NCI-H187 (cell line): ENCODE measurements at places on chromosomes 11 and 22.

GRCh38 chr11:16815047-16815767 is 76.8 kb downstream of the C11orf58 start:
- DNase-seq, result no peak

- DNase-seq, result no peak
Measured at GRCh38 chr11:35085531-35086165, 53.3 kb upstream of the CD44 start.

DNA sequence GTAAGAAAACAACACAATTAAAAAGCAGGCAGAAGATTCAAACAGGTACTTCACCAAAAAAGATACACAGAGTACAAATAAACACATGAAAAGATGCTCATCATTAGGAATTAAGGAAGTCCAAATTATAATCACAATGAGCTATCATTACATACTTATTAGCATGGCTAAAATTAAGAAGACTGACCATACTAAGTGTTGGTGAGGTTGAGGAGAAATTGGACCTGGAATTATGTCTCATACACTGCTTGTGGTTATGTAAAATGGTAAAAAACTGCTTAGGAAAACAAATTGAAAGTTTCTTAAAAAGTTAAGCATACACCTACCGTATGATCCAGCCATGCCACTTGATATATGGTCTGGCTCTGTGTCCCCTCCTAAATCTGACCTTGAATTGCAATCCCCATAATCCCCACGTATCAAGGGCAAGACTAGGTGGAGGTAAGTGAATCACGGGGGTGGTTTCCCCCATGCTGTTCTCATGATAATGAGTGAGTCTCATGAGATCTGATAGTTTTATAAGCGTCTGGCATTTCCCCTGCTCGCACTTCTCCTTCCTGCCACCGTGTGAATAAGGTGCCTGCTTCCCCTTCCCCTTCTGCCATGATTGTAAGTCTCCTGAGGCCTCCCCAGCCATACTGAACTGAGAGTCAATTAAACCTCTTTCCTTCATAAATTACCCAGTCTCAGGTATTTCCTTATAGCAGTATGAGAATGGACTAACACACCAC is 4.8 kb downstream of the SAAL1 start:
- DNase-seq, result no peak

DNA sequence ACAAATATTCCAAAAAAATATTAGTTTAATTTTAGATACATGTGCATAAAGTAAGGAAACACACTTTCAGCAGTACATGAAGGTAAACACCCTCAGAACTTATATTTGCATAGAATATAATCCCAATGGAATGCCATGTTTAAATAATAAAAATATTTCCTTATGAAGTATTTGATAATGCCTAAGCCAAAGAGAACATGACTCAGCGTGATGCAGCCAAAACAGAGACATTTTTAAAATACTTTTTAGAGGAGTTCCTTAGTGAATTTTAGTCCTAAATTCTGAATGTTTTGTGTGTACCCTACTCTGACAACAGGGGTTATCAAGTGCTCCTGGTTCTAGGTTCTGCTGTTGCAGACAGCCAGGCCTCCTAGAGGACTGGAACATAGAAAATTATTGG is 39.1 kb upstream of the POU2AF2 start:
- no peak for DNase-seq

DNA sequence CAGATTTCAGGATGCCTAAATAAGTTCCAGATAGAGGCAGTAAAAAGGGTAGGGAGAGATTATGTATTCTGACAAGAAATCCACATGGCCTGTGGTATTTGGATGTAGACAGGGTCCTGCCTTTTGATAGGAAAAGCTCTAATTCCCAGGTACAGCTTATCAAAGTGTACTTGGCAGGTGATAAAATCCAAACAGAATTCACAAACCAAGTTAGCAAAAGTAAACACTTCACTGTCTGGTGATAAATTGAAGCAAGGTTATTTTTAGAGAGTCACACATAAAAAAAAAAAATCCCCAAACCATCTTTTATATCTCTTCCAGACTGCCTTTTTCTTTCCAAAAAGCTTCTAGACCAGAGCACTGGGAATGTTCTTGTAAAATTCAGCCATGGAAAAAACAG is 5.7 kb downstream of the CBLIF start:
- no peak for DNase-seq

DNA sequence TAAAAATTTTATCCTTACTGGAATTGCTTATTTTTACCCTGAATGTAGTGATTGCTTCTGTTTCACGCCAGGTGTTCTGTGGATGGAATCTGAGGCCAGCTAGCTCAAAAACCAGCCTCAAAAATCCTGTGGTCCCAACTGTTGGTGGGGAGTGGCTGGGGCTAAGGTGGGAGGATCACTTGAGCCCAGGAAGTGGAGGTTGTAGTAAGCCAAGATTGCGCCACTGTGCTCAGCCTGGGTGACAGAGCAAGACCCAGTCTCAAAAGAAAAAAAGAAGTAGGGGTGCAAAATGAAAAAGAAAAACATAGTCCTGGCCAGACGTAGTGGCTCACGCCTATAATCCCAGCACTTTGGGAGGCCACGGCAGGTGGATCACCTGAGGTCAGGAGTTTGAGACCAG is 27.0 kb upstream of the SLC5A1 start:
- no peak for DNase-seq

- no peak for DNase-seq
Measured at GRCh38 chr11:124935548-124936514, at the start of gene HEPACAM. HEPACAM (minus strand) TSS chr11:124936047; CDS start chr11:124936006, 41 bp downstream.

GRCh38 chr11:58900479-58901420 is 38.5 kb upstream of the GLYATL1 start:
- DNase-seq, result no peak

GRCh38 chr11:128174465-128175291 is 412.7 kb downstream of the ETS1 start:
- no peak for DNase-seq

DNA sequence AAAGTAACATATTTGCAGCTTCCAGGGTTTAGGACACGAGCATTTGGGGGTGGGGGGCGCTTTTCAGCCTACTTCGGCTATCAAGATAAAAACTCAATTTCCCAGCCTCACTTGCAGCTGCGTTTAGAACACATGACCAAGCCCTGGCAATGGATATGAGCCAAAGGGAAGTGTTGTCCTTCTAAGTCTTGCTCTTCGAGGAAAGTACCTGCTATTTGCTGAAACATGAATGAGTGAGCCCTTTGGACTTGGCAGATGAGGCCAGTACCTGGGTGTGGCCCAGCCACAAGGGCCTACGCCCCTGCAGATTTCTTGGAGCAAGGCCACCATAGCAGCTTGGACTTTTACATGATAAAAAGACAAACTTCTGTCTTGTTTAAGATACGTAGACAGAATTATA is 60.2 kb upstream of the SORL1 start:
- DNase-seq, result no peak

DNA sequence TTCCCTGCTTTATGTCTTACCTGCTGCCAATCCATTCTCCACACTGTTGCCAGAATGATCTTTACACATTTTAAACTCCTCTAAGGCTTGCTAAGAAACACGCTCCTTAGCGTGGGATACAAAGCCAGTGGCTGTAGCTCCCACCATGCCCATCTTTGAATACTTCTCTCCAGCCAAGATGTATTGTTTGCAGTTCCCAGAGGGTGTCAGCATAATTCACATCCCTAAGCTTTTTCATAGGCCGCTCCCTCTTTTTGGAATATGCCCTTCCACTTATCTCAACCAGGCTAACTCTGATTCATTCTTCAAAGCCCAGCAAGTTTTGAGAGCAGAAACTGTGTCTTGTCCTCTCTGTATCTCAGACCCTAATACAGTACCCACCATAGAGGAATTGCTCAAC is 8.1 kb upstream of the UPK2 start:
- no peak for DNase-seq

DNA sequence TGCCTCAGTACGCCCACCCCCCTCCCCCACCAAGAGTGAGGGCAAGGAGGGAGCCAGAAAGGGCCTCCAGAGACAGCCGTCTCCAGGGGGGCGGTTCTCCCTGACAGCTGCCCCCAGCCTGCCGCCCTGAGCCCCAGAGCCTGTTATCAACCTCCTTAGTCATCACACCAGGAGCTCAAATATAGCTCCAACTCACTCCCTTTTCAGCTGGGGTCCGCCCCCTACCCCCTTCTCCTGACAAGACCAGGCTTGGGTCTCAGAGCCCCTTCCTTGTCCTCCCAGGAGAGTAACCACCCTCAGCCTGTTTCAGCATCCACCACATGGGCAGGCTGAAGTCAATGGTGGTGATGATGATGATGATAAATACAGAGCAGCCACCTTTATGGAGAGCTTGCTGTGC is 2.5 kb upstream of the INPP5J start:
- no peak for DNase-seq

- no peak for DNase-seq
Measured at GRCh38 chr11:124625504-124626168, 3.0 kb downstream of the TBRG1 start.

GRCh38 chr11:69893631-69894030 is 74.4 kb upstream of the FGF3 start:
- no peak for DNase-seq

GRCh38 chr11:125256541-125257189 is 92.1 kb downstream of the PKNOX2 start:
- no peak for DNase-seq
